Ovary (tissue), 10 donors: ENCODE measurements at places on chromosomes 4 and X.

DNA sequence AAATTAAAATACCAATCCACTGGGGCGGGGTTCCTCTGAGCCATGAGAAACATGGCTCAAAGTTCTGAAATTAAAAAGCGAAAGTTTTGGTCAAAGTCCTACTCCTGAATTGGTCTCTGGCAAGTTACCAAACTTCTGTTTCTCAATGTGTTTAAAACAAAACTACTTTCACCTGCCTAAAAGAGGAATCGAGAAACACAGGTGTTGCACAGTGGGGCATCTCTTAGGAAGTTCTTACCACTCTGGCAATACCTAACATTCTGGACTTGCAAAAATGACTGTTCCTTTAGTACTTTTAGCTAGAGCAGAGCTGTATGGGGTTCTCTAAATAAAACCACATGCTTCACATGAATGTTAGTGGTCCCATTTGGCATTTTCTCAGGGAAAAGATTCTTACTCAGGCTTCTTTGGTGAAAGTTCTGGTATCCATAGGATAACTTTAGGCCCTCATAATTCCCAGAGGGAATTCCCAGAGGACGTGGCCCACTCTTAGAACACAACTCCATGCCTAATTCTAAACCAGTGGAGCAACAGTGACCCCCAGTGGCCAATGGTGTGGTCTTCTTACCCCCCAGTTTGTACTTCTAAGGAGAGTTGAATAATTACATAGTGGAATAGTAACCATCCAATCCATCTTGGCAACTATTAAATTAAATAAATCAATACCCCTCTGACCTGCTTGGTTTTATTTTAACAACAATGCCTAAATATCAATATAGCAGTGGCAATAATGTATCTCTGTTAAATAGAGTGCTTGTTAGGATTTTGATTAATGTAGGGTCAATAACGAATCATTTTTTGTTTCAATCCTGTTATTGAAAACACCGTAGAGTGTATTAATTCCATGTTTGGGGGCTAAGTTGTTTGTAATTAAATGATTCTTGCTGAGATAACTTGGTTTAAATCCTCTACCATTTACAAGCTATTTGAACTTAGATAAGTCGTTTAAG, 21.9 kb downstream of the BMP3 start:
- DNase-seq, result peak; percentile 71

DNA sequence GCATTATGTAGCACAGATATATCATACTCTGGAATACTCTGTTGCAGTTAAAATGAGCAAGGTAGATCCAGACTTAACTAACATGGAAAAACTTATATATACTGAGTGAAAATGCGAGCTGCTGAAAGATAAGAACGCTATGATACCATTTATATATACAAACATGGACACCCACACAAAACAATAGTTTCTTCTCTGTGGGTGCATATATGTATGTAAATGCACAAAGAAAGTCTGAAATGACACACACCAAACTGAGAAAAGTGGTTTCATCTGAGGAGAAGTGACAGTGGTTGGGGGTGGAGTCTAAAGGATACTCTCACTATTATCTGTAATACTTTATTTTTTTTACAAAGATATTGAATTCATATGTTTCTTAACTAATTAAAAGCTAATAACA, 12.2 kb upstream of the FGF2 start:
- DNase-seq, result no peak

DNA sequence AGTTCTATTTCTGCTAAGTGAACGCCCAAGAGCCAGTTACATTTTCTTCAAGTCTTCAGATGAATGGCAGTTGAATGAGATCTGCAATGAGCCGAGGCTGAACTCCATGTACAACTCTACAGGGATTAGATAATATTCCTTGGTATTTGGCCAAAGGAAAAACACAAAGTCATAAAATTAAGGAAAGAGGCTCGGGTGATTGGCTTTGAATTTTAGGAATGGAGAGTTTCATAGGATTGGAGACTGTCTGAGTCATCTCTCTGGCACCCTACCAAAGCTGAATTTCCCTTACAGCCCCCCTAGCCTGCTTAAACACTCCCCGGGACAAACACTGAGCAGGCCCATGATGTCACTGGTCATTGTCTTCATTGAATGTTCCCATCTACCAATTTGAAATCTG, 188.0 kb upstream of the C1QTNF7 start:
- DNase-seq, result no peak

DNA sequence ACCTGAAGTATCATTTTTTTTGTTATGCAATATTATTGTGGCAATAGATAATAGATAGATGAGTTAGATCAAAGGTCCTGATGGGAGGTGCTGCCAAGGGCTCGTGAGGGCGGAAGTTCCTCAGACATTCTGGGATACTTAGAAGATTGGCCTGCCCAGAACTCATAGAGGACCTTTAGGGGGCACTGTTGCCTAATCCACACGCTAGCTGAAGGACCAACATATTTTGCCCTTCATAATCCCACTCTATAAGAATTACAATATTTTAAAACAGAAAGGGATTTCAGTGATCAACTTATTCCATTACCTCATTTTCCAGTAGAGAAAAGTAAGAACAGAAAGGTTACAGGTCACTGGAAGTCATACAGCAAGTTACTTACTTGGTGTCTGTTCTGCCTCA, 22.9 kb upstream of the COX7B2 start:
- no peak for DNase-seq

DNA sequence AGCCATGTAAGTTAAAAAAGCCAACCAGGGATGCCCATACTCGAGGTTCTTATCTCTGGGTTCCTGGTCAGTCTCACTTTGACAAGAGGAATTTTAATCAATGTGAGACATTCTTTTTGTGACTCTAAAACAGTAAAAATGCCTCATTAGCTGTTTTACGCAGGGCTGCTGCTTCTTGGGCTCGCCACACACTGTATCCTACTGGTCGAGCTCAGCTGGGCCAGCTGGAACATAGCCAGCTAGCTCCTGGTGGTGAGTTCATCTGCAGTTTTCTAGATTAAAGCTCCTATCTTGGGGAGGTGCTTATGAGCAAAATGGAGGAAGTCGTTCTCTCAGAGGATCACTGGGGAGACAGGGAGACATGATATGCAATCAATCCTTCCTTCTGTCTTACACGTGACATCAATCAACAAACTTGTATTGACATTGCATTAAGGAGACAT, 55.9 kb upstream of the LEF1 start:
- no peak for DNase-seq

GRCh38 chr4:23882976-23883531, 6.8 kb downstream of the PPARGC1A start:
- DNase-seq, result no peak

GRCh38 chr4:127249066-127249766, 383.5 kb upstream of the INTU start:
- DNase-seq, result no peak

GRCh38 chrX:5775846-5776430, 452.7 kb downstream of the NLGN4X start:
- no peak for DNase-seq

GRCh38 chr4:142369141-142369540, 477.0 kb downstream of the INPP4B start:
- no peak for DNase-seq

DNA sequence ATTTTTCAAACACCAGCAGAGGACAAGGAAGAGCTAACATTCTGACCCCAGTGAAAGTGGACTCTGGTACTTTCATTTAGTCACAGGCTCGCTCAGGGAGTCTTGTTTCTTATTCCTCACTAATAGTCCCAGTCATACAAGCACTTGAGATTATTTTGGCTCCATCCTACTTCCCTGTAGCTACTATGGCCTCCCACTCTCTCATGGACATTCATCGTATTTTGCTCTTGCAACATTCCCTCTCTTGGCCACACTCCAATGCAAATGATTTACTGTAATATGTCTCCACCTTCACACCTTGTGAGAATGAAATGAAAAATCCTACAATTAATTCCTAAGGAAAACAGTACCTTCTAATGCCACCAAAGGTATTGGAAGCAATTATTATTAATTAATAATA, 21.3 kb downstream of the PLRG1 start:
- no peak for DNase-seq

DNA sequence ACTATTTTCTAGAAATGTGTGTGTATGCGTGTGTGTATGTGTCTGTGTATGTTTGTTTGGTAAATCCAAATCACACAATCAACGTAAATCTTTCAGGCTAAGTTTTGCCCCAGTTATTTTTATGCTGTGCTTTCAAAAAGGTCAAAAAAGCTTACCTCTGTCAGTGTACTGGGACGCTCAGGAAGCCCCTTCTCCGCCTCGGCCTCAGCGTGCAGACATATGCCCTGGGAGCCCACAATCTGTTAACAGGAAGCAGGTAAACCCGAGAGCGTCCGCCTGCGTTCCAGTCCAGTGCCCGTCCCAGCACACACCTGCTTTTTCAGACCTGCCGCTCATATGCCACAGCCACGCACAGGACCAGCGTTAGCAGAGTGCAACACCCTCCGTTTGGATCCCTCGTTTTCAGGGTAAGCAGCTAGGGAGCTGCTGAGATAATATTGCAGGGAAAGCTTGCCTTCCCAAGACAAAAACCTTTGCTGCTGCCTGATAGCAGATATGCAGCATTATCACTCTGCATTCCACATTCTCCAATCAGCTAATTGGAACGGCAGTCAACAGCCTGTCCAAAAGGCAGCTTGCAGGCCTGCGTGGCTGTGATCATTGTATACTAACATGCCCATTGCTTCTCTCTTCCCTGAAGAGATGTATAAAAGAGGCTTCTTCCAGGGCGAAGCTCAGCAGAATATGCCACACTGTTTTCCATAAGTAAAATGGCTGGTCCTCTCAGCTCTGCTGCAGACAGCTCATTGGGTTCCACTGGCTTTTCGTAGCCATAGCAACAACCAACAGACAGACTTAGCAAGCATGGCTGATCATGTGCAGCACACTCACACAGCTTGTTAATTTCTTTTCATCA, at the start of gene SORBS2:
TSS of gene SORBS2 (minus strand) at position 686 of the 856 bp plus-strand sequence. CDS start 121,623 bp downstream, outside the sequence.
- DNase-seq, result no peak

DNA sequence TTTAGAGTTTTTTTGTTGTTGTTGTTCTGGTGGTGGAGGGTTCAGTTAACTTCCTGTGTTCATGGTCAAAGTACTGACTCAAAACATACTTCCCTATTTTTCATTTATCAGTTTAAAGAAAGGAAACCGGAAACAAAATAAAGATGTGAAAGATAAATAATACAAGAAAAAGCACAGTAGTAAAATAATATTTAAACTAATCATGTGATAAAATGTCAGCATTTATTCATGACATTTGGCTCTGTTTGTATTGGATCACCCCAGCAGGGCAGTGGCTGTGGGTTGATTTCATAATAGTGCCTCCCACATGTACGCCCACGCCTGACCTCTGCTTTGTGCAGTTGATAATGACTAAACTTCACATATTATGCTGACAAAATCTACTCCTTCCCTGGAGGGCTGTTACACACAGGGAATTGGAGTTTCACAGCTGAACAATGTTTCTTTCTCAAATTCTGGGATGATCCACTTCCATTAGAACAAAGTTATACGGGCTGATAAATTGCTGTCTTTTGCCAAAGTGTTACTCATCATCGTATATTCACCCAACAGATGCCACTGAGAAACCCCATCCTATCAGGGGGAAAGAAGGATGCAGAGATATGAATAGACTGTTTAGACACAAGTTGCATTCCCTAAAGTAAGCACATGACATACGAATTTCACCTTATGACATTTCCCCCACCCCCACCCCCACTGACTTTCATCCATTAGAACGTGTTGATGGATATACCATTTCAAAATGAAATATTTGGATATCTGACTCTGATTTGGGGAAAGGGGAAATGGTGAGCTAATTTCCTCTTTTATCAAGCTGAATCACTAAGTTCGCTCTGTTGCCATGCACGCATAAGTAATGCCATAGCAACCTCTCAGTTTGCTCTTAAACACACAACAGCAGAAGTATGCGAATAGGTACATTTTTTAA, 48.3 kb downstream of the AMELX start:
- peak; percentile 64 for DNase-seq

DNA sequence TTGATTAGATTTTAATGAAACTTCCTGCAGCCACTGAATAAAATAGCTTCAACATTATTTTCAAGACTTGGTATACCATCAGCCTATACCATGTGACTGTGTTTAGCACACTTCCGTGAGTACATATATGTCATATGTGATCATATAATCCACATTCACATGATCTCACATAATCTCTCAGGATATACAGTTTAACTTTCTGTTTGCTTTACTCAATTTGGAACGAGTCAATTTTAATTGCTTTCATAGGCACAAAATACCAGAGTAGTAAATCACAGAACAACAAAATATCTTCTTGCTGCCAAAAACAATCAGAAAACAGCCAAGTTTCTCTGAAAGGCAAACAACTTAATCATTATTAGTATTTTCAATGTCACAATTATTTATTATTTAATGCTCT, 731.1 kb upstream of the DIAPH2 start:
- no peak for DNase-seq

DNA sequence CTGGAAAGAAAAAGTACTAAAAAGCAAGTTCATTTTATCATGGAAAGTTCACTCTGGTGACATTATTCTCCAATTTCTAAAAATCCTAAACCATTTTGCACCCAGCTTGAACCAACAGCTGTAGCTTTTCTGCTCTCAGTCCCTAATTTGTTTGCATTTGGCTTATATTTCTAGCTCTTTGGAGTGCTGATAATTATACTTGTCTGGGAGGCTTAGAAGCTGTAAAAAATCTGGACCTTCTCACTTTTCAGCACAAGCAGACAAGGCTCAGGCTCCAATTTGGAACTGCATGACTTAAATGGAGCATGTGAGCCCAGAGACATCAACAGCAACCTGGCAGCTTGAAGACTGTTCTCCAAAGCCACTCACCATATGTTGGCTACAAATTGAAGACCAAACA, 170.9 kb upstream of the PCDH18 start:
- no peak for DNase-seq

DNA sequence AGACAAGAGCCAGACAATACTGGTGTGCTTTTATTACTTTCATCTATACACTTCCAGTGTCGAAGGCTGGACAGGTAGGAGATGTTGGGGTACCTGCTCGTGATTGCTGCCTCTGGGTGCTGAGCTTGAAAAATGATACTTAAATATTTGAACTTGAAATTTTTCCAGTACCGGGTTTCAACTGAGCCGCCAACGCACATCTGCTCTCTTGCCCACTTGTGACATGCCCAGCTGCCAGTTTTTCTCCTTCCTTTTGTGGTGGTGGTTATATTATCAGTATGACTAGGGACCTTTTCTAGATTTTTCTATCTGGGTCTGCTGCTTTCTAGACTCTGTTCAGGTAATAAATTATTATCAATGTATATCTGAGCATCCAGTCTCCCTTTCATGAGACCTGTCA, 3.4 kb downstream of the OGT start:
- DNase-seq, result no peak

- DNase-seq, result peak; percentile 86
Observed at GRCh38 chr4:7103031-7103606, 35.3 kb upstream of the GRPEL1 start.

DNA sequence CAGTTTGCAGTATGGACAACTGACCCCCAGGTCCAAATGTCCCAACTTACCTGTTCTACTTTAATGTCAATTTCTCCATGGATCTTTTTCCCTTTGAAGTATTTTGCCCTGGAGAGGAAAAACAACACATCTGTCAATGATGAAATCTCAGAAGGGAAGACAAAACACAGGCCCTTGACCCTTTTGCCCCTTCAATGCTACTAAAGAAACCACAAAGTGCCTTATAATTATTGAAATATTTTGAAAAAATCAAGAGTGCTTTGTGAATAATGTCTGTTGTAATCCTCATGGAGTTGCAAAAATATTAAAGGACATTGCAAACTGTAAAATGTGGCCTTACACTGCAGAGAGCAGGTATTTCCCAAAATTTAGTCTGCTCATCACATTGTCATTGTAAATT, 12.6 kb downstream of the SYN1 start:
- no peak for DNase-seq

- DNase-seq, result no peak
Observed at GRCh38 chr4:139938414-139938813, 215.6 kb downstream of the MAML3 start.
